ENCODE measurements at places on chromosomes 4 and X. TPM values are rescaled to one million over a fixed set of nuclear protein-coding genes. Genes with fewer than 3 reads are reported as not detected.

DNA sequence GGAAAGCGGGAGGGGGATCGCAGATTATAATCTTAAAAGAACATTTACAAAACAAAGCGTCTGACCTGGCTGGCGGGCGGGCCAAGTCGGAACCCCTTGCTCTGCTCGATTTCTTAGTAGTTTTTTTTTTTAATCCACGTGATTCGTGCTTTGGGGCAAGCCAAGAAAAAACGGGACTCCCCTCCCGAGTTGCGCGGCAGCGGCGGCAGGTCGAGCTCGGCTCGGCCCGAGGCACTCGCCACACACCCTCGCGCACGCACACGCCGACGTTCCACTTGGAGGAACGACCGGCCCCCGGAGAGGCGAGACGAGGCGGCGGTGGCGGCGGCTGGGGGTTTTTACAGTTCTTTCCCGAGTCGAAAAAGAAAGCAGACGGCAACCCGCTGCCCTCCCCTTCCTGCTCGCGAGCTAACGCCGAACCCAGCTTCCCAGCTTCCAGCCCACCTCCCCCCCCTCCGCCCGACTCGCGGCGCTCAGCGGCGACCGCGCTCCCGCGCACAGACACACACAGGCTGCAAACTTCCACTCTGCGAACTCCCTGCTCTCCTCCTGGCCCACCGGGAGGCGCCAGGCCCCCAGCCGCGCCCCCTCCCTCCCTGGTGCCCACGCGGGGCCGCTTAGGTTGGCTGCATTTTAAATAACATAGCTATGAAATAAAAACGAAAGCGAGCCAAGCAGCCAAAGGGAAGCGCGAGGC, 1.2 kb downstream of the BCOR start:
- DNase-seq = no peak

- DNase-seq = no peak
Measured at GRCh38 chr4:122722256-122722655, 10.2 kb upstream of the BBS12 start.

DNA sequence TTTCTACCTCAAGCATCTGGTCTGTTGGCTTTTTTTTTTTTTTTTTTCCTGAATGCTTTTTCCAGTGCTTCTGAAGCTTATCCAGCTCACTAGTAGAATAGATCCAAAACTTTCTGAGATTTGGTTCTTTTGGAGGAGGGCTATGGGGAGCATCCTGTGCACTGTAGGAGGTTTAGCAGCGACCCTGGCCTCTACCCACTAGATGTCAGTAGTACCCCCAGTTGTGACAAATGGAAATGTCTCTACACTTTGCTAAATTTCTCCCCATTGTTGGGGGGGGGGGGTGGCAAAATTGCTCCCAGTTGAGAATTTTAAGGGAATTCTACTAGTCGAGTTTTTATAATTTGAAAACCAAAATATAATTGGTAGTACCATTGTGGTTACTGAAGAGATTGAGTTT, 23.0 kb upstream of the PPA2 start:
- DNase-seq = no peak

GRCh38 chr4:182448281-182449151, 205.3 kb downstream of the TENM3 start:
- DNase-seq = peak; percentile 41

- DNase-seq = no peak
Measured at GRCh38 chrX:40262157-40263013, 164.6 kb upstream of the BCOR start.

GRCh38 chrX:101460669-101461068, 24.6 kb upstream of the ARMCX4 start:
- no peak for DNase-seq

- DNase-seq = no peak
Measured at GRCh38 chrX:152074163-152074562, 64.2 kb downstream of the MAGEA10 start.

DNA sequence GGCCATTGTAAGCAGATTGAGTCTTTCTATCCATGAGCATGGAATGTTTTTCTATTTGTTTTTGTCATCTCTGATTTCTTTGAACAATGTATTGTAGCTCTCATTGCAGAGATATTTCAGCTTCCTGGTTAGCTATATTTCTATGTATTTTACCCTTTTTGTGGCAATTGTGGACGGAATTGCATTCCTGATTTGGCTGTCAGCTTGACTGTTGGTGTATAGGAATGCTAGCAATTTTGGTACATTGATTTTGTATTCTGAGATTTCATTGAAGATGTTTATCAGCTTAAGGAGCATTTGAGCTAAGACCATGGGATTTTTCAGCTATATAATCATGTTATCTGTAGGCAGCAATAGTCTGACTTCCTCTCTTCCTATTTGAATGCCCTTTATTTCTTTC, 154.6 kb downstream of the GUCY2F start:
- DNase-seq = no peak

- no peak for DNase-seq
Measured at GRCh38 chr4:80515496-80515895, 180.0 kb downstream of the CFAP299 start.

GLRA3 gene
- not detected for total RNA-seq

ZNF157 gene
- not detected for total RNA-seq

PRDM8 gene
- total RNA-seq = 0.33 TPM
